ENCODE measurements at places on chromosomes 11 and 22.

DNA sequence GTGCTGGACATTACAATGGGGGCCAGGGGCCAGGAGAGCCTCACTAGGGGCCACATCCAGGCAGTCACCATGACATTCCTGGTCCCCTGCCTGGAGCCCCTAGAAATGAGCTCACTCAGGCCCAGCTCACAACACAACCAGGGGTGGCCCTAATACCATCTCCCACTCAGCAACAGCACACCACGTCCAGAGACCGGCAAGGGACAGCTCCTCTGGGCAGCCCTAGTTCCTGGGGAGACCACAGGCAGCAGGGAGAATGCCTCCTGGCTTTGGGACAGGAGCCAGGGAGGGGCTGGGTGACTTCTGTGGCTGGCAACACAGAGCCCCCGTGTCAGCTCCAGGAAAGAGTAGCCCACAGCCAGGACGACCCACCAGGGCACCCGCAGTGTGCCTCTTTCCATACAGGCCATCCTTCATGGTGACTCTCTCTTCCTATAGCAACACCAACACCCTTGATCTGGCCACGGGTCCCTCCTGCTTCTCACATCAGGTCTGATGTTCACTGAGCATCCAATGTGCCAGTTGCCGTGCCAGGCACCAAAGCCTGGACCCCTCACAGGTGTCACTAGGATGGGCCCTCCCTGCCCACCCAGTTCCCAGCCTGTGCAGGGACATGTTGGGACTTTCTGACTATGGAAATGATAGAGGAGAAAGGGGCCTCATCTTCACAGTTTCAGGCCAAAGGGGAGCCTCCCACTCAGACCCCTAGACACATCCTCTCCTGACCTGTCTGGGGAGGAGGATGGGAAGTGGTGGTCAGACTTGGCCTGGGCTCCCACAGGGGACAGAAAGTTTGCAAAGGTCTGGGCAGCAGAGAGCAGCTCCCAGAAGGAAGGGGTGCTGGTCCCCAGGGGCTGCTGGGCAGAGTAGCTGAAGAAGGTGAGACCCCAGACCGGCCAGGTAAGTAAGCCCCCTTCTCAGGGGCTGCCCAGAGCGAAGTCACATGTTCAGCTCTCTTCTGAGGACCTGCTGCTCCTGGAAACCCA lies 43.2 kb downstream of the IGLL5 start:
- no peak for DNase-seq

DNA sequence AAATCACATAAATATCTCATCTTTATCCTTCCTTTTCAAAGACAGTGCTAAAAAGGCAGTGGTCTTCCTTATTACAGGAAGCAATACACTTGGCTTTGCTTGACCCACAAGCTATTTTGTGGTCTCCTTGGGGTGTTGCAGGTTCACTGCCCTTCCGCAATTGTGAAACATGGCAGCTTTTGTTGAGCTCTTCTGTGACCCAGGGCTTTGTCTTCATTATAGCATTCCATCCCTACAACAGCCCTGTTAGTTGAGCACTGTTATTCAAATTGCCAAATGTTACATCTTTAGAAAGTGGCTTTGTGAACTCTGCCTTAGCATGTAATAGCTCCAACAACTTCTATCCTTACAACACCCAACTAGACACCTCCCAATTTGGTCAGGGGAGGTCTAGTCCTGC lies 107.1 kb downstream of the OPCML start:
- DNase-seq = no peak

DNA sequence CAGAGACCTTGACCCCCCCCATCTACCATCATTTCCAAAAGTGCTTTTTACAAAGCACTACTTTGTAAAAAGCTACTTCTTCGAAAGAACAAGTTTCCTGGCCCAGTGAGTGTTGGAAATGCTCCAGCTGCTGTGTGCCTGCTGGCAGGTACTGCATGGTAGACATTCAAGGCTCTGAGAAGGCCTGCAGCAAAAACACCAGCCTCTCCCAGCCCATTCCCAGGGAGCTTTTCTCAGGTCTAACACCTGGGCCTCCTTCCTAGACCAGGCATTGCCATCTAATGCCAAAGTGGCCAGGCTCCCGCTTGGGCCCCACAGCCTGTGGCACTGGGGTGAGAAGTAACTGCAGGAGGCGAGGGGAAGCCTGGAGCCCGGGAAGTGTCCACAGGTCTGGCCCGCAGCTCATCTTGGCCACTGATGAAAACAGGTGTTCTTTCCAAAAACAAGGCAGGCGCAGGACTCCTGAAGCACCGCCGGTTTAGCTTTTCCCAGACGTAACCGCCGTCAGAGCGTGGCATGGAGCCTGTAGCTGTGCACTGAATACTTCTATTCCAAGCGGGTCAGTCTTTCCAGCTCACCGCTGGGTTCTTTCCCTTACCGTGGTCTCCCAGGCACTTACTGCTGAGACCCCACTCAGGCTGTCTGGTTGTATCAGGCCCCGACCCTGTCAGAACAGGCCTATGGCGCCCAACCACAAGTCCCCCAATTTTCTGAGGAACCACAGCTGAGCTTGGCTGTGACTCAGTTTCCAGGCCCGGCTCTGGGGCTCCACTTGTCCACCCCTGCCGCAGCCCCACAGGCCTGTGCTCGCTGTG lies 1.2 kb upstream of the TCIRG1 start:
- DNase-seq = peak; percentile 24

- DNase-seq = peak; percentile 68
These were observed 234.3 kb upstream of the NARS2 start for GRCh38 chr11:78808923-78809322.

GRCh38 chr11:16380941-16381568 lies 24.7 kb upstream of the SOX6 start:
- no peak for DNase-seq

DNA sequence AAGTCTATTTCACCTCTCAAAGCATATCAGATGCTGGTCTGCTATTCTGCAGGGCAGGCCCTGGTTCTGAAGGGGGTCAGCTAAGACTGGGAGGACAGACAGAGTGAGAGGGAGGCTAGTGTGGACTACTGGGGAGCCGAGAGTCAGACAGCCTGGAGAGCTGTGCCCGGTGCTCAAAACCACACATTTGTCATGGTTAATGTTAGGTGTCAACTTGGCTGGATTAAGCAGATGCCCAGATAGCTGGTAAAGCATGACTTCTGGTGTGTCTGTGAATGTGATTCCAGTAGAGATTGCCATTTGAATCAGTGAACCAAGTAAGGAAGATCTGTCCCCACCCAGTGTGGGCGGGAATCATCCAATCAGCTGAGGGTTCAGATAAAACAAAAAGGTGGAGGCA lies 102.6 kb downstream of the SNX19 start:
- no peak for DNase-seq

DNA sequence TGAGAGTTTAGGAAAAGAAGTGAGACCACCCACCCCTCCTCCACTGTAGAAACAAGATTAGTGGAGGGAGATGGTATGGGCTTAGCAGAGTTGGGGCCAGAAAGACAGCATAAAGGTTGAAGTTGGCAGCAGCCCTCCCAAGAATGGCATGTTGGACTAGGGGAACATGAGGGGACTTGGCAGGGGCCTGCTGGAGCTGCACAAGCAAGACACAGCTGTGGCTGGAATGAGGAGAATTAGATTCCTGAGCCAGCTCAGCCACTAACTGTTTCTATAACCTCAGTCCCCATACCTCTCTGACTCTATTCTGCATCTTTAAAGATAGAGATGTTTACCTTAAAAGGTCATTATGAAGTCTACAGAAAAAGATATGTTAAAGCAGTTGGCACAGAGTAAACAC lies 13.2 kb downstream of the MAP6 start:
- DNase-seq = no peak

DNA sequence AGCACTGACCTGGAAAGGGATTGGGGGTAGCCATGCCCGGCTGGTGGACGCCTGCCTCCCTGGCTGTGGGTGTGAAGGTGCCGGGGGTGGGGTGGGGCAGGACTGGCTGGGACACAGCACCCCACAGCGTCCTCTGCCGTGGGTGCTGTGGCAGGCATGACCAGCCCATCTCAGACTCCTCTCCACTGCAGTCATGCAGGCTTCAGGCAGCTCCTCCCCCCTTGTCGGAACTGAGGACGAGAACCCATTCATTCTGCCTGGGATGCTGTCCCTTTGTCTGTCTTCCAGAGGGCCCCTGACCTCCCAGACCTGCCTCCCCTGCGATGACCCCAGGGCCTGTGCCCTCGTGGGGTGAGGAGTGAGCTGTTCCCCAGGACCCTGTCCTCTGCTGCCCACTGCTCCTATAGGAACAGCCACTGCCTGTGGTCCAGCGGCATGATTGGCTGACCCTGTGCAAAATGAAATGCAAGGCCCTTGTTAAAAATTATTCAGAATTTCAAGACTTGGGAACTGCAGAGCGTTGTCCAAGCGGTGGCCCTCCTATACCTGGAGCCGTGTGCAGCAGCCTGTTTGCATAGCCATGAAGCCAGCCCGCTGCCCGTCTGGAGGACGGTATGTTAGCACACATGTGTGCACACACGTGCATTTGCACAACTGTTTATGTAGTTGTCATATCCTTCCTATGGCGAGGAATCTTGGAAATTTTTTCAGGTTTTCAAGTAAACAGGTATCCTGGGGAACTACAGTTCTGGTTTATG lies 1122.3 kb downstream of the BRD1 start:
- no peak for DNase-seq

All from NCI-H69 (cell line).